ENCODE measurements at places on chromosomes 6 and 20.
A peak's percentile ranks its signal among the peaks of the same experiment; 100 is the strongest.

DNA sequence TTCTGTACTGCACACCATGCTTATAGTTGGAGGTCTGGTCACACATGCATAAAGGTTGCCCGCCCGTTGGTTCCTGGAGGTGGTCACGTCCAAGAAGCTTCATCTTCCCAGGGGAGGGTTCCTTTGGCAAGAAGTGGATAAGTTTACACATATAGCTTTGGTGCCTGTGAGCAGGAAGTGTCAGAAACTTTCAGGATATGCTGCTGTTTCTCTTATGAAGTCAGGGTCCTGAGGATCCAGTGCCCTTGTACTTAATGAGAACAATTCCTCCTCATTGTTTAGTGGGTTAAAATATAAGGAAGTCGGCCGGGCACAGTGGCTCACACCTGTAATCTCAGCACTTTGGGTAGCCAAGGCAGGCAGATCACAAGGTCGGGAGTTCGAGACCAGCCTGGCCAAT is 115.5 kb upstream of the DUSP22 start:
- DNase-seq = no peak

DNA sequence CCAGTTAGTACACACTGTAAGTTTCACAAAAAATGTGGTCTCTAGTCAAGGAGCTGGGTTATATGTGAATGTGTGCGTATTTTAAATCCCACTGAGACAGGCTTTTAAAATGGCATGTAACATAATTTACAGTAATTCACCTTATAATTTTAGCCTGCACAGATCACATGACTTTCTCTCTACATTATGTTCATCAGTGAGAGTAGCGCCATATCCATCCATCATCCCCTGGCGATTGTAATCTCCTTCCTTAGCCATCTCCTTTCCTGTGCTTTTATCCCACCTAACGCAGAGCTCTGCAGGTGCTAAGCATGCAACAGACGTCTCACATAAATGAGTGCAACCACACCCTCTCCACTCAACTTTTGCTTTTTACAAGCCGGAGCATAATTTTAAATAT is 210.8 kb downstream of the TBC1D7 start:
- no peak for DNase-seq

DNA sequence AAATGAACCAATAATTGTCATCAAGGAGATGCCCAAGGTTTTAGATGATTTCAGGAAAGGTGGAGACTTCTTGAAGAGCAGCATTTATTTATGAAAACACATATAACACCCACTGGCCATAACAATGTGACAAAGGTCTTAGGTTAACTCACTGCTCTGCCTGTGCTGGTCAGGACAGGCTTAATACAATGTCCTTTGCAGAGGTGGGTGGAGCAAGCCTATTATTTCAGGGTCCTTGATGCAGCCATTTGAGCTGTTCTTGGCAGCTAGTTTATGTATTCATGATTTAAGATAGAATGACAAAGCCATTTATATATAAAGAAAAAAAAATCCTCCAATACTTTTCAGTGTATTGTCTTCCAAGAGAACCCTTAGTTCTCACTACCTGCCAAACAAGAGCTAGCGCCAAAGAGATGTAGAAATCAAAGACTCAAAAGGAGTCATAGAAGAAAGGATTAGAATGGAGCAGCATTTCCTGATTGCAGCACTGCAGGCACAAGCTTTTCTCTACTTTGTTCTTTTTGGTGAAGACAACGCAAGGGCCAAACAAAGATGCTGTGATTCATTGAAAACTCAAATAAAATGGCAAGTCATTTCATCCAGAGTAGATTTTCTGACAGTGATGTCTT is 124.3 kb upstream of the TSHZ2 start:
- no peak for DNase-seq

- no peak for DNase-seq
These were observed 648.0 kb upstream of the GJE1 start for GRCh38 chr6:141484711-141485110.

DNA sequence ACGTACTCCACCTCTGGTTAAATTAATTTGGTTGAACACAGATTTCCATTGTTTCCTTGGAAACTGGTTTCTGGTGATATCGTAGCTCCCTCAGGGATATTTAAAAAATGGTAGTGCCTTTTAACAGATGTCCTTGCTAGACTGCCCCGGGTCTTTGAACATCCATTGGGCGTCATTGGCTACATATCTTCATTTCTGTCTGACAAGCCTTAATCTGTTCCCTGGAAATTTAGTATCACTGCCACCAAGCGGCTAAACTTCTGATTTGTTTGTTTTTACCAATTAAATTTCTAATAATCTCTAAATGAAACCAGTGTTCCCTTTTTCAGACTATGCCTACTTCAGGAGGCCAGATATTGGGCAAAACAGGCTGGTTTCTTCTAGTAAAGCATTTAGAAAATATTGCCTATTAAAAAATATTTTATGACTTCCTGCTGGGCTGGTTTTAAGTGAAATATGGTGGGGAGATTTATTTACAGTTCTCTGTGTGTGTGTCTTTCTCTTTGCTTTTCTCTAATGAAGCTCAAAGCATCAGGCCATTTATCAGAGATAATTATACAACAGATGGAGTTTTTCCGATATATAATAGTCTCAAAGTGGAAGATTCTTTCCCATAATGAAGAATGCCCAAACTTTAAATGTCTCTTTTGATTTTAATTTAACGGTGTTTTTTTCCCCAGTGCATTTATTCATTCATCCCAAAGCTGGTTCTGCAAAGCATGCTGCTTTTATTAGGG is 249.5 kb downstream of the ZFAND3 start:
- no peak for DNase-seq

GRCh38 chr6:111015389-111016124 is 33.7 kb downstream of the RPF2 start:
- no peak for DNase-seq

- DNase-seq = peak; percentile 22
These were observed 117.6 kb downstream of the JPH2 start for GRCh38 chr20:44069203-44070011.

GRCh38 chr6:7324520-7324919 is 11.5 kb upstream of the SSR1 start:
- DNase-seq = no peak

GRCh38 chr6:138662471-138662870 is 111.1 kb upstream of the CCDC28A start:
- no peak for DNase-seq

DNA sequence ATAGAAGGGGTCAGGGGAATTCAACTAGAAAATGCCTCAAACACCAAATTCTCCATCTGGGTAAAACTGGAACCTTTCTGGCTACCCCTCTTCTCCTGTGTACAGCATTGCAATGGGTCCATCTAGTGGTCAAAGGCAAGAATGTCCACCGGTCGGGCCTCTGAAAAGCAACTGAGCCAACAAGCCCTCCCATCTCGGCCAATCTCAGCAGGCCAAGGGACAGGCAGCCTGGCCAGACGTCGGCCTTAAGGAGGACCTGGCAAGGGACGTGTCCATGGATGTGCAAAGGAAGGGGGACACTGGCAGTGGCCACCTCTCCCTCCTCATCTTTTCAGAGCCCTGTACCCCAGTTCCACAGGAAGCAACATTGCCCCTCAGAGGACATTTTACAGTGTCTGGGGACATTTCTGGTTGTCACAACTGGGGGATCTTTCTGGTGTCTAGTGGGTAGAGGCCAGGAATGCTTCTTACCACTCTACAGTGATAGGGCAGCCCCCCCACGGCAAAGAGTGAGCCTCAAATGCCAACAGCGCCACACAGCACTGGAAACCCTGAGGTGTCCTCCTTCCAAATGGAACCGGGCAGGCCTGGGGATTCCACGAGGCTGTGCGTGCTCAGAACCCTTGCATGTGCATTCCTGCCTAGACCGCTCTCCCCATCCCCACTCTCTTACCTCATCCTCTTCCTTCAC is 99.8 kb upstream of the FOXA2 start:
- DNase-seq = no peak

GRCh38 chr6:163474581-163474980 is 60.1 kb downstream of the QKI start:
- no peak for DNase-seq

DNA sequence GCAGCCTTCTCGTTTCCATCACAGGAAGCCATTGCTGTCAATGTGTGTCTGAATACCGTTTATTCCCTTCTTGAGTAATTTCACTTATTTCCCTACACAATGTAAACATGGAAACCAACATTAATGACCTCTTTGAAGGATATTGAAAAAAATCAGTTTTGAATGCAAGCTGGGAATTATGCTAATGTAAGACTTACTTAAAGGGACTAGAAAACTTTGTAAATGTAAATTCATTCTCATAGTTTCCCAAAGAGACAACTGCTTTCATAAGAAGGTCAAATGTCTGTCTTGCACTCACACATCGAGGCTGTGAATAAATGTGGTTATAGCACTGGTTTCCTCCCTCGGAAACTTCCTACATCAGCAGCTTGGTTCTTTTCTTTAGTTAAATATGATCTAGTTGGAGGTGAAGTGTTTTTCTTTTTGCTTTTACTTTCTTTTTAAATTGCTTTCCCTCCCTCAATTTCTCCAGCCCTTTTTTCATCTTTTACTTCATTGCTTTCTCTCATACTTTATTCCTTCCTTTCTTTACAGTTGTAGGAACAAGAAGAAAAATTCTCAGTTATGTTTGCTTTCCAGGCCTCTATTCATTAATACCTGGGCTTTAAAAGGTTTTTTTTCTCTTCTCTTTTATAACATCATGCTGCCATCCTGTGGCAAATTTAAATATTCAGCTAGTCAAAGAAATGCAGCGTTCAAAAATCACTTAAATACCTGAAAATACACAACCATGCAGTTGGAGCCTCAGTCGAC is 108.3 kb downstream of the TNFAIP3 start:
- DNase-seq = no peak

- no peak for DNase-seq
These were observed 16.6 kb downstream of the NRSN2 start for GRCh38 chr20:363319-364078.

Measured in stimulated activated CD8-positive, alpha-beta memory T cell treated with anti-CD3 and anti-CD28 coated beads, Interleukin-4, amount 100 ng/mL, for 24 hours (primary cell).